Activated CD8-positive, alpha-beta T cell treated with anti-CD3 and anti-CD28 coated beads, Interleukin-2, amount 10 ng/mL, durations not matched to agents 7 days and 5 days (primary cell): ENCODE measurements at places on chromosomes 11 and 22.

DNA sequence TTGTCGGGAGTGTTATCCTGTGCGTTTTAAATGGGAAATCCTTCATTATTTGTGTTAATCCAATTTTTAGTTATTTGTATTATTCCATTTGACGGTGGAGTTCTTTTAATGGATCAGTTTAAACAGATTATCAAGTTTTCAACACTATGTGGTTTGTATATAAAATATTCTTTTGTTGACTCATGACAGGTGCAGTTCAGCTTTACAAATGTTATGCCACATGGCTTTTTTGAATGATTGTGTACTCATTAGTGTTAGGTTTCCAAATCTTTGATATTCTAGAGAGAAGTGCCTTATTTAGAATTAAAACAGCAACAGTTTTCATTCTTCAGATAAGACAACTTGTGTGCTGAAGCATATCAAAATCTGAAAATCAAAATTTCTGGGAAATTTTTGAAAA lies 2.4 kb downstream of the JAM3 start:
- DNase-seq, result no peak

GRCh38 chr22:19916941-19917340 lies 24.6 kb upstream of the COMT start:
- no peak for DNase-seq

GRCh38 chr11:112477581-112478317 lies 217.1 kb upstream of the PLET1 start:
- no peak for DNase-seq

DNA sequence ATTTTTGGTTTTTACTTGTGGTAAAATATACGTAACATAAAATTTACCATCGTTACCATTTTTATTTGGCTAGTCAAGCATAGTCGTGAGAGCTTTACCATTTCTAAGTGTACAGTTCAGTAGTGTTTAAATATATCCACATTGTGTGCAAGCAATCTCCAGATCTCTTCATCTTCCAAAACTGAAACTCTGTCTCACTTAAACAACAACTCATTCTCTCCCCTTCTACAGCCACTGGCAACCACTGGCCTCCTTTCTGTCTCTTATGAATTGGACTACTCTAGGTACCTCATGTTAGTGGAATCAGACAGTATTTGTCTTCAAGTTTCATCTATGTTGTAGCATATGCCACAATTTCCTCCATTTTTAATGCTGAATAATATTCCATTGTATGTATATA lies 37.4 kb downstream of the SMC1B start:
- DNase-seq, result no peak

DNA sequence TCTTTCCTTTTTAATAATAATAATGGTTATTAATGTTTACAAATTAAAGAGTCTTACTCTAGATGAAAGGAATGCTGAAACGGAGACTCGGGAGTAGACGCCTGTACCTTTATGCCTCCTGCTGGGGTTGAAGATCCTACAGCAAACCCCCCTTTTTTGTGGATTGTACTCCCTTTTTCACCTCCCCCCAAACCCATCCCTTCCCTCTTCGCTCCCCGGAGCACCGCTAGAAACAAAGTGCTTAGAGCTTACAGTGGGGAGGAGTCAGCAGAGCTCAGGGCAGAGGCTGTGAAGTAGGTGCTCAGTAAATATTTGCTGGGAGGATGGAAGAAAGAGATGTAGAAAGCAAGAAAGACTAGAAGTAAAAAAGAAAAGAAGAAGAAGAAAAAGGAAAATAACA lies 169.7 kb downstream of the NXPE2 start:
- DNase-seq, result no peak

DNA sequence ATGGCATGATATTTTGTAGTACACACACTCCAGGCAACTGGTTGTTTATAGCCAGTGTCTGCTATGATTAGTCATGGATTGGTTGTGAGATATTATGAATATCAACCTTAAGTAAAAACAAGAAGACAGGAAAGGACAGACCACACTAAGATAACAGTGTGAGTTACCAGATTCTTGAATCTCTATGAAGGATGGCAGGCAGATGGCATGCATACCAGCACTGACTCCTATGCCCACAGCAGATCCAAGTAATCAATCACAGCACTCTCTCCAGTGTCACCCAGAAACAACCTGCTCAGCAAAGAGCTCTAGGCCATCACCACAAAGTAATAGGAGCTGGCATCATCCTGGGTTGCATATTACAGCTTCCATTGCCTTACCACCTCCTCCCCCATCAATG lies 116.6 kb downstream of the GALNT18 start:
- DNase-seq, result no peak

- DNase-seq, result no peak
Observed at GRCh38 chr22:22351366-22351765, 106.8 kb downstream of the VPREB1 start.

- no peak for DNase-seq
Observed at GRCh38 chr22:29992341-29993275, 87.7 kb upstream of the HORMAD2 start.

DNA sequence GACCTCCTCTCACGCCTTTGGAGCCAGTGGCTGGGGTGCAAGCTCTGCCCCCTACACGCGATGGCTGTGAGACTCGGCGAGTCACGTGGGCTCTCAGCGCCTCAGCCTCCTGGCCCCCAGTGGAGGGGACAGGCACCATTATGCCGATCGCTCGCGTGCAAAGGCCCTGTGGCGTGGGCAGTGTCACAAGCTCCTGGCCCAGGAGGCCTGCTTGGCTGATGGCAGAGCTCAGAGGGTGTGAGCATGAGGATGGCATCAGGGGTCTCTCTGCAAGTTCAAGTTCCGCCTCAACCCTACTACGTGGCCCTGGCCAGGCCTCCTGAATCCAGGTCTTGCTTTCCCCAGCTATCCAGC lies 90.8 kb upstream of the KCNQ1OT1 start:
- DNase-seq, result no peak
